GM13976 (cell line): ENCODE measurements at places on chromosomes 7 and 10.
A peak's percentile ranks its signal among the peaks of the same experiment; 100 is the strongest.

GRCh38 chr10:48506147-48506917, 98.5 kb downstream of the ARHGAP22 start:
- DNase-seq, result peak; percentile 59

- DNase-seq, result no peak
Observed at GRCh38 chr7:47979832-47980181, 392 bp upstream of the HUS1 start.

DNA sequence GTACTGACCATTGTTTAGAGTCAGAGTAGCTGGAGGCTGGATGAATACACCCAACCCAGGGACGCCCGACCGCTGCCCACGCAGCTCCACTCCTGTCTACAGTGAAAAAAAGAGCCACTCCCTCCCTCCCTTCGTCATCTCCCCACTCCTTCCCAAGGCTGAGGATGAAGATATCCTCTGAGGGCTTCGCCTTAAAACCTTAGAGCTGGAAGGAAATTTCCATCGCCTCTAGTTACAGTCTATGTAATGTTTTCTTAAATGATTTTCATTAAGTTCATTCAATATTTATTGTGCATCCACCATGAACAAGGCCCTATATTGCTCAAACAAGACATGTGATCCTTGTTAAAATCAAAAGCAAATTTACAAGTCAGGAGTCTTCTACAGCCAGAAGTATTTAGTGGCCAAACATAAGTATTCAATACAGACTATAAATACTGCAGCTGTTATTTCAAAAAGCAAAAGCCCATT, 11.3 kb upstream of the SLIT1 start:
- DNase-seq, result no peak

GRCh38 chr10:80855348-80855971, 317.8 kb downstream of the SH2D4B start:
- peak; percentile 51 for DNase-seq

DNA sequence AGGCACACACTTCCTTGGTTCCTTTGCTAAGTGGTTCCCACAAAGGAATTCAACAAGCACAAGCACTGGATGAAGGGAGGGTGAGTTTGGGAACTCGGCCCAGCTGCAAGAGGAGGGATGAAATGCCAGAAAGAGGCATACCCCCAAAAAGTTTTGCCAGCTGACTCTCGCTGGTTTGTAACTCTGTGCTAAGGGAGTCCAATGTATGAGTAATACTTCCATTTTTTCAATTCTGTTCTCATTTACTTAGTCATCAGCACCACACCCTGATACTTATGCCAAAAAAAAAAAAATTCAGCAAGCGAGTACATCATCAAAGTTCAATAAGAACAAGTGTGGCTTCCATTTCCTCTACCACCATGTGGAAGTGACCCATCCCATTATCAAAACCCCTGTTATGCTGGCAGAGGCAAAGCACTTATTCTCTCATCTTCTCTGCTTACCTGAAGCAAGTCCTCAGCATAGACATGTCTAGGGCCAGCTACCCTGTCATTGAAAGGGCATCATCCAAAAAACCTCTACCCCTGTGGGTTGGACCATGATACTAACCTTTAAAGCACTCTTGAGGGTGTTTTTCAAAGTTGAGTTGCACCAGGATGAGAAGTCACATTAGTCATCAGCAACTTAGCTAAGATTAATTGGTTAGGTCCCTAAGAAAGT, 6.9 kb upstream of the HYCC1 start:
- no peak for DNase-seq

DNA sequence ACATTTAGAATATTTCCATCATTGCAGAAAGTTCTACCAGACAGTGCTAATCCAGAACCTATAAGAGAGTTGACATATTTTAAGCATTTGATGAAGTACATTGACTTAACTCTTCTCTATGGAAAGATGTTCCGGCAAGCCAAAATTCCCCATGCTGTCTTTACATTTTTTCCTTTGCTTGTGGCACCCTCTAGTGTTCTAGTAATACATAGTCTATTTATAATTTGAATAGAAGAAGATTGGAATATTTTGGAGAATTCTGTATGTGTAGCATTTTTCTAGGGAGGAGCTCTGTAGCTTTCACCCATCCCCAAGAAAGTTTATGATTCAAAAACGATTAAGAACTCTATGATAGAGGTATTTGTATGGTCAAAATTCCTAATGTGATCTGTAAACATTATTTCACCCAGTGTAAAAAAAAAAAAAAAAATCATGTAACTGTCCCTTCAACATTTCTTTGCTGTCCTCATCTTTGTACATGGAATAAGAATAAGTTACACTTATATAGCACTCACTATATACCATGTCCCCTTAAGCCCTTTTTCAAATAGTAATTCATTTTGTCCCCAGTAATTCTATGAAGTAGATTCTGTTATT, 33.2 kb downstream of the NRF1 start:
- no peak for DNase-seq

GRCh38 chr7:131250331-131250730, 77.3 kb upstream of the MKLN1 start:
- no peak for DNase-seq

- no peak for DNase-seq
Observed at GRCh38 chr7:8035647-8036518, 67.3 kb downstream of the GLCCI1 start.

DNA sequence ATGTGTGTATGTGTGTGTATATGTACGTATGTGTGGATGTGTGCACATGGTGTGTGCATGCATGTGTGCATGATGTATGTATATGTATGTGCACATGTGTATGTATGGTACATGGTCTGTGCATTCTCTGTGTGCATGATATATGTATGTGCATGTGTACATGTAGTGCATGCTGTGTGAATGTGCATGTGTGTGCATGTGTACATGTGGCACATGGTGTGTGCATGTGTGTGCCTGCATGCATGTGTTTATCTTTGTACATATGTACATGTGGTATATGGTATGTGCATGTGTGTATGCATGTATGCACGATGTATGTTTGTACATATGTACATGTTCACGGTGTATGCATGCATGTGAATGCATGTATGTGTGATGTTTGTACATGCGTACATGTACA, 383.7 kb downstream of the TYW1 start:
- no peak for DNase-seq

GRCh38 chr10:129969184-129969910, 5.3 kb upstream of the EBF3 start:
- DNase-seq, result no peak

- no peak for DNase-seq
Observed at GRCh38 chr10:110307805-110308204, 3.1 kb upstream of the SMNDC1 start.

DNA sequence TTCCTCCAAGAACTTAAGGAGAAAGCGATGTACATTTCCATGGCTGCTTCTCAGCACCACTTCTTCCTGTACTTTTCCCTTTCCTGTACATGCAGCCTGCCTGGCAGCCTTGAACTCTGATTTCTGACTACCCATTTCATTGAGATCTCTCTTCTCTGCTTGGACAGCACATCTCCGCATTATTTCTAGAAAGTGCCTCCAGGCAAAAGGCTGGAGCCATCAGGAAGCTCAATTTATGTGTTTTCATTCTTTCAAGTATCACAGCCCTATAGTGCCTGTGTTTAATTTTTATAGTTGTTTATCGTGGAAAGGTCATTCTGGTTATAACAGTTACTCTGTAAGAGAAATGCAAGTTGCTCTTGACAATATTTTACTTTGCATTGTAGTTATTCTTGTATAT, 688.0 kb upstream of the ANKRD30A start:
- DNase-seq, result no peak

- no peak for DNase-seq
Observed at GRCh38 chr10:28873540-28873939, 196.2 kb downstream of the BAMBI start.

GRCh38 chr10:375815-376505, 240.7 kb downstream of the ZMYND11 start:
- no peak for DNase-seq

GRCh38 chr10:88074971-88075370, 211.5 kb downstream of the PTEN start:
- DNase-seq, result no peak

DNA sequence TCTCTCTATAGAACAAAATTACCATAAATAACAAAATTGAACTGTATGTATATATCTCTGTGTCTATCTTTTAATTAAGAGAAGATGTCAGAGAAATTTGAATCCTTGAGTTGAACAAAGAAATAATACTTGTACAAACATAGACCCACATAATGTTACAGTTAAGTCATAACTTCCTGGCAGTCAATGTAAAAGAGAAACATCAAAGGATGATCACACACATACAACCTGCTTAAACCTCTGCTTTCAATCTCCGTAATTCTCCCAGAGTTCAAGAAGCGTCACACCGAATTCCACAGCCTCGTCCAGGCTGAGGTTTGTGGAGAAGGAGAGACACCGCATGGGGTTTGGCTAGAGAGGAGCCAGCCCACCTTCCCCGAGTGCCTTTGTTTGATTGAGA, 40.1 kb upstream of the LRRC4 start:
- DNase-seq, result peak; percentile 9

DNA sequence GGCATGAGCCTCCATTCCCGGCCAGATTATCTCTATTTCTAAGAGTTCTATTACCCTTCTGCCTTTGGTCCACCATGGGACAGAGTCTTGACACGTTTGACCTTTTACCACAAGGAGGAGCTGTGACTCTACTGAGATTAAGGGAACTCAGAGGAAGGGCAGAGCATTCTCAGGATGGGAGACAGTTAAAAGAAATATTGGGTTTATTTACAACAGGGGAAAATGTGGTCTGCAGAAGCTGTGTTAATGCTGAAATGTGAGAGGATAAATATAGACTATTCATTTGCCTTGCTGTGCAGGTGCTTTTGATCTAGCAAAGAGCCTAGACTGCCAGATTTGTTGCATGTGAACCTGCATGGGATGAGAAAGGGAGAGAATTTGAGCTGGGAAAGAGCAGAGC, 45.8 kb upstream of the PRSS58 start:
- DNase-seq, result no peak

GRCh38 chr7:120033114-120033513, 239.9 kb upstream of the KCND2 start:
- no peak for DNase-seq

- DNase-seq, result no peak
Observed at GRCh38 chr10:123862421-123863182, 29.0 kb downstream of the CPXM2 start.
